ENCODE measurements at places on chromosomes 16 and 17. TPM values are rescaled to one million over a fixed set of nuclear protein-coding genes. Genes with fewer than 3 reads are reported as not detected.

GRCh38 chr16:68707340-68708152 lies 29.5 kb upstream of the CDH1 start:
- DNase-seq: no peak

Gene ABR
- 50.7 TPM for total RNA-seq

DNA sequence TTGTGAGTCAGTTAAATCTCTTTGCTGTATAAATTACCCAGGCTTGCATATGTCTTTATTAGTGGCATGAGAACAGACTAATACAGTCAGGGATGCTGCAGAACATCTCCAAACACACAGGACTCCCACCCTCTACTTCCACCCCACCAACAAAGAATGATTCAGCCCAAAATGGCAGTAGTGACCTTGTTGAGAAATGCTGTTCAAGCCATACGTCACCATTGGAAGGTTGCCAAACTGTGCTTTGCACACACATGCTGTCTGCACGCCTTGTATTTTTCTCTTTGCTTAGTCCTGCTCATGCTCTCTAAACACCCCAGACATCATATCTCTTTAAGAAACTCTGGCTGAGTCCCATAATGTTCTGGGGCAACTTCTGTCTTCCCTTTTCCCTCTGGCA lies 589.6 kb downstream of the WWOX start:
- no peak for DNase-seq

- no peak for DNase-seq
These were observed 8.4 kb downstream of the MAF start for GRCh38 chr16:79592186-79592585.

Gene GEMIN4
- 34.5 TPM for total RNA-seq

Gene AANAT
- not detected for total RNA-seq

DNA sequence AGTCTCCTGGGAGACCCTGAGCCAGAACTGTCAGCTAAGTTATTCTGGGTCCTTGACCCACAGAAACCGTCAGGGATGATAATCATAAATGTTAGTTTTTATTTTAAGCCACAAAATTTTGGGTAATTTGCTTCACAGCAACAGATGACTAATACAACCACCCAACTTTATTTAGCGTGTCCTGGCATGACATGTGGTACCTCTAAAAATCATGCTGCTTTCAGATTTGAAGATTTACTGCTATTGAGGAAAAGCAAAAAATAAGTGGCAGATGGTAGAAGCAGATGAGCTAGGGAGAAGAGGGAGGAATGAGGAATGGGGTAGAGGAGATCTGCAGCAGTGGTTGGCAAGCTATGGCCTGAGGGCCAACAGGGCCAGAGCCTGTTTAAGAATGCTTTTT lies 90.4 kb downstream of the TMEM100 start:
- DNase-seq: no peak

DNA sequence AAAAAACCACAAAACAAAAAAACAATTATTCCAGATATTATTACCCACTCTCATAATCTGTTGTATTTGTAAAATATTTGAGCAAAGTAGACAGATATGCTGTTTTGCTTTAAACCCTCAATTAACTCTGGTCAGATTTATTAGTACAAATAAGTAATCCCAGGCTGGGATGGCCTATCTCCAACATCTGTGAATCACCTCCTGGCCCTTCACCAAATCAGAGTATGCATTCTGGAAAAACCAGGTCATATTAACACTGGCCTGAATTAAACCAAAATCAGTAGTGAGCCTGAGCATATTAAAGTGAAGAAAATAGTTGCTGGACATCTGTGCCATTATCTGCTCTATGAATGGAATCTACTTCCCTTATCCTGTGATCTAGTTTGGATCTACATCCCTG lies 41.0 kb downstream of the STAT3 start:
- no peak for DNase-seq

GRCh38 chr17:49547566-49547965 lies 28.1 kb upstream of the NXPH3 start:
- no peak for DNase-seq

DNA sequence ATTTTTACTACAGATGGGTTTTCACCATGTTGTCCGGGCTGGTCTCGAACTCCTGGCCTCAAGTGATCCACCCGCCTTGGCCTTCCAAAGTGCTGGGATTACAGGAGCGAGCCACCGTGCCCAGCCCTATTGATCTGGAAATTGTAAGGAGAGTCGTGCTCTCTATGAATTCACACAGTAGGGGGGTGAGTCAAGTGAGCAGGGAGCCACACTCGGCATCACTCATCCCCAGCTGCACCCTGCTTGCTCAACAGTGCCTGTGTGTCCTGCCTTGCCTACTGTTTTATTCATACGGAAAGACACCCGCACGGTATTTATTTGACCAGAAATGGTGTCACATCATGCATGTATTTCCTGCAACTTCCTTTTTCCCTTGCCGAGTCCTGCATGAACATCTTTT lies 157.2 kb upstream of the FOXF1 start:
- DNase-seq: no peak

DNA sequence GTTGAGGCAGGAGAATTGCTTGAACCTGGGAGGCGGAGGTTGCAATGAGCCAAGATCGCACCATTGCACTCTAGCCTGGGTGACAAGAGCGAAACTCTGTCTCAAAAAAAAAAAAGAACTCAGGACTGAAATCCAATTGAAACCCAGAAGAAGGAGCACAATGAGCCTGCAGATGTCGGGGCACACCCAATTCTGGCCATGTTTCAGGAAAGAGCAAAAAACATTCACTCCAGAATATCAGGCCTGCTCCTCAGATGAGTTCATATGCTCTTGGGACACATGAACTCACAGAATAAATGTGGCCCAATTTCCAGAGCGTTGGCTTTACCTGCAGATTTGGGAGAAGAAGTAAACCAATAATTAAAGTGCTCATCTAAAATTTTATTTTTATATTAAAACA lies 3.0 kb upstream of the CMTM2 start:
- no peak for DNase-seq

GRCh38 chr17:57277923-57278604 lies 21.7 kb downstream of the MSI2 start:
- DNase-seq: no peak

DNA sequence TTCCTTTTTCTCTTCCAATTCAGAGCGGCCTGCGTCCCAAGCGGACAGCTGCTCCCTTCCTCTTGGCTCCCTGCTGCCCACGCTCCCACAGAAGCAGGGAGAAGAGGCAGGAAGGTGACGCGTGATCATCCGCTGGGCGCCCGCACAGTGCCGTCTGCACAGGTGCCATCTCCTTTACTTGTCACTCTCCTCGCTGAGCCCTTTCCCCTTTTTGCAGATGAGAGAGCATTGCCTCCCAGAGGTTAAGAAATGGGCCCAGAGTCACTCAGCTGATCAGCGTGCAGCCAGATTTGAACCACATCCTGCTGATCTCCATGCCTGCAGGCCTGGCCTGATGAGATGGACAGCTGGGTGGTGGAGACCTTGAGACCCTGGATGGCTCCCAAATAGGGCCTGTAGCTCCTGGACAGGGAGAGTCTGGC lies 299.8 kb downstream of the SEC14L1 start:
- DNase-seq: no peak

DNA sequence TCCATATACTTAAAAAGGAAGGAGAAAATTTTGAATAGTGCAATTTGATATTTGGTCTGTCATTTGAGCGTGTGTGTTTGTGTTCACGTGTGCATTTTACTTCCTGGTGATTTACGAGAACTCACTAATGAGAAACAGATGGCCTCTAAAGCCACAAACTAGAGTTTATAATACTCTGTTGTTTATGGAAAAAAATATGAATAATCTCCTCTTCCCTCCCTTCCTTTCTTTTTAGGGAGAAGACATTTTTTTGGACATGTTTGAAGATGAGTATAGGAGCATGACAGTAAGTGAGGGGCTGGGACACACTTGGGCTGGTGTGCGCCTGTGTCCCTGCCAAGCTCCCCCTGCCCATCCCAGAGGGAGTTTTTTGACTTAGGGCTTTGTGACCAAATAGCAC lies 102.7 kb downstream of the CLEC16A start:
- no peak for DNase-seq

DNA sequence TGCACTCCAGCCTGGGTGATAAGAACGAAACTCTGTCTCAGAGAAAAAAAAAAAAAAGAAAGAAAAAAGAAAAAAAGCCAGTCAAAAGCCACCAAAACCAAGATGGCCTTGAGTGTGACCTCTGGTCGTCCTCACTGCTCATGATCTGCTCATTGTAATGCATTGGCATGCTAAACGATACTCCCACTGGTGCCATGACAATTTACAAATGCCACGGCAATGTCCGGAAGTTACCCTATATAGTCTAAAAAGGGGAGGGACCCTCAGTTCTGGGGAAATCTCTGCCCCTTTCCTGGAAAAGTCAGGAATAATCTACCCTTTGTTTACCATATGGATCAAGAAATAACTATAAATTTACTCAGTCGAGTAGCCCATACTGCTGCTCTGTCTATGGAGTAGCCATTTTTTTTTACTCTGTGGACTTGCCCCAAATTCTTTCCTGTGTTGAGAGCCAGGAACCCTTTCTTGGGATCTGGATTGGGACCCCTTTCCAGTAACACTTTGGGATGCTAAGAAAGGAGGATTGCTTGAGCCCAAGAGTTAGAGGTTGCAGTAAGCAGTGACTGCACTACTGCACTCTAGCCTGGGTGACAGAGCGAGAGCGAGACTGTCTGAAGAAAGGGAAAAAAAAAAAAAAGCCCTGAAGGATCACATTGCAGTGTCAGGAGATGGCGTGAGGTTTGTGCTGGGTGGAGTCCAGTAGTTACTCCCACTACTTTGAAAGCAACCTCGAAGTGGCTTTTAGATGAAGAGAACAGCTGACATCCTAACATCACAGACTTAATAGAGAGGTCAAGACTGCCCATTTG lies 3.7 kb upstream of the TMEM231 start:
- DNase-seq: no peak

DNA sequence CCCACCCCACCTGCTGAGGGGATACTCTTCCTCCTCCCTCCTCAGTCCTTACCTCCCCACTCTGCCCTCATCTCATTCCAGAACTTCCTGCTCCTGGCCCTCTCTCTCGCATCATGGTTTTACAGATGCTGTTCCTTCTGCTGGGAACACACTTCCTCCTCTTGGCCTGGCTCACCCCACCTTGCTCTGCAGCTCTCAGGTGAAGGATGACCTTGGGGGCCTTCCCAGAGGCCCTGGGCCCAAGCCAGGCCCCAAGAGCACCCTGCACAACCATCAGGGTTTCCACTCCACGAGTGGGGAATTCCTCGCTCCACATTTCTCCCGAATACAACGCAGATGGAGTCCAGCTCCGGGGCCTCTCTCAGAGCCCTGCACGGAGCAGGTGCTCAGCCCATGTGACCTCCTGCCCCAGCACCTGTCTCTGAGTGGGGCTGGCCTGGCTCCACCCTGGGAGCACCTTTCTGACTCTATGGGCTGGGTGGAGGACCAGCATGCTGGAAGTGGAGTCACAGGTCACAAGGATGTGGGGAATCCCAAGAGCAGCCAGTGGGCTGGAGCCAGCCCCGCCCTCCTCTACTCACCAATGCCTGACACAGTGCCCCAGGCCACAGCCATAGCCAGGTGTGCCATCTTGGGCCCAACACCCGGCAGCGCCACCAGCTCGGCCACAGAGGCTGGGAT lies 4.5 kb downstream of the NTHL1 start:
- DNase-seq: no peak

Gene DVL2
- 62.8 TPM for total RNA-seq

Gene TMEM235
- total RNA-seq: 0.43 TPM

Gene ZNF594
- 8.9 TPM for total RNA-seq

GRCh38 chr16:9885467-9885866 lies 296.8 kb downstream of the GRIN2A start:
- DNase-seq: no peak

- DNase-seq: no peak
These were observed 49.4 kb upstream of the CDC42EP4 start for GRCh38 chr17:73360961-73361761.

DNA sequence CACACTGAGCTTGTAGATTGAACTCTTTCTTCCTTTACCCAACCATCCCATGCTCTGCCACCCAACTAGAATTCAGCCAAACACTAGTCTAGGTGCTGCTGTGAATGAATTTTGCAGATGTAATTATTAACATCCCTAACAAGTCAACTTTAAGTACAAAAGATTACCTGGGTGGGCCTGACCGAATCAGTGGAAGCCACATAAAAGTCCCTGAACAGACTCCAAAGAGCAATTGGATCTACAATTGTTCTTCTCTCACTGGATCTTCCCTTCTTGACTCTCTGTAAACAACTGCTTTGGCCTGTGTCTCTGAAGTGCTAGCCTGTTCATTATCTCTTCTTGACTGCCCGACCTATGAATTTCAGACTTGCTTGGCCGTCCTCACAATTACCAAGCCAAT lies 67.9 kb downstream of the PMP22 start:
- no peak for DNase-seq

DNA sequence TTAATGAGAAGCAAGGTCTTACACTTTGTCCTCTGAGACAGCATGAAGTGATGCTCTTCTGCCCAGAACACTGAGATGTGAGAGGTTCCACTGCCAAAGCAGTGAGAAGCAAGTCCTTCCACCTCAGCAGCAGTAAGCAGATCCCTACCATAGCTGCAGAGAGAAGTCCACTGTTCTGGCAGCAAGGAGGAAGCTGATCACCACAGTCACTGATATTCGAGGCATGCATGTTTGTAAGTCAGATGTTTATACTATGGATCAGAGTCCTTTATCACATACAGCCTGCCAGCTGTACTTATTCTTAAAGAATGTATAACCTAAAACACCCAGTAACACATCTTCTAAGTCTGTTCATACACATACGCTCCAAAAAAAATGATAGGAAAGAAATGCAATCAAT lies 18.2 kb upstream of the METTL2A start:
- no peak for DNase-seq

Gene TOP3A
- 47.5 TPM for total RNA-seq

- DNase-seq: no peak
These were observed 11.8 kb downstream of the RFFL start for GRCh38 chr17:35051579-35052240.

DNA sequence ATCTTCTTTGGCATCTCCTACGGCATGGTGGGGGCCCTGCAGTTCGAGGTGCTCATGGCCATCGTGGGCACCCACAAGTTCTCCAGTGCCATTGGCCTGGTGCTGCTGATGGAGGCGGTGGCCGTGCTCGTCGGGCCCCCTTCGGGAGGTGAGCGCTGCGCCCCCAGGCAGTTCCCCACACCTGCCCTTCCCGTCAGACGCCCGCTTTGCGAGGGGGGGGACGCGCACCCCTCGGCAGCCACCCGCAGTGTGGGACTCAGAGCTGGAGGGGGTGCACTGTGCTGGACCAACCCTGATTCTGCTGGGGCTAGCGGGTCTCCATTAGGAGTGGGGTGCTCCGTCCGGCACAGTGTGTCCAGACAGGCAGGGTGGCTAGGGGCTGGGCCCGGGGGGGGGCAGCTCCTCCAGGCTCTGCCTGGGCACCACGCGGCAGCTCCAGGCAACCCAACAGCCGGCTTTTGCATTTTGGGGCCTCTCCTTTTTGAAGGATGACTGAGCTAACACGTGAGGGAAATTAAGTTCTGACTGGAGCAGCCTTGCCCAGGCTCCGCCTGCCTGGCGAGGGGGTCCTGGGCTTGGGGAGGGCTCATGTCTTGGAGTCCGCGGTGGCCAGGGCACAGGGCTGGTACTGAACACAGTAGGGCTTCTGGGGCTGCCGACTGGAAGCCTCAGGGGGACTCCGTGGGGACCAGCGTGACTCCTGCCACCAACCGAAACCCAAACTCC lies 9.1 kb downstream of the SLC16A3 start:
- DNase-seq: no peak

Gene RAI1
- total RNA-seq: 61.1 TPM

GRCh38 chr17:55783684-55784245 lies 32.9 kb downstream of the PCTP start:
- DNase-seq: no peak

GRCh38 chr16:87493608-87494280 lies 920 bp upstream of the ZCCHC14 start:
- DNase-seq: no peak

GRCh38 chr17:14330492-14330962 lies 29.6 kb downstream of the HS3ST3B1 start:
- no peak for DNase-seq

GRCh38 chr17:9231449-9232154 lies 210.3 kb downstream of the NTN1 start:
- DNase-seq: no peak

All from type B pancreatic cell (in vitro differentiated cells).